ENCODE measurements at places on chromosomes 3 and 15. TPM values are rescaled to one million over a fixed set of nuclear protein-coding genes. Genes with fewer than 3 reads are reported as not detected.

The CPNE9 gene
- total RNA-seq = 0.10 TPM

The MAGEL2 gene
- not detected for total RNA-seq

The SNURF gene
- 10.8 TPM for total RNA-seq

The KNG1 gene
- total RNA-seq = not detected

The SERINC4 gene
- 0.10 TPM for total RNA-seq

The MORC1 gene
- total RNA-seq = not detected

The CTXN2 gene
- total RNA-seq = not detected

The ZPLD1 gene
- 0.08 TPM for total RNA-seq

The EOMES gene
- total RNA-seq = 1.4 TPM

The SOX2 gene
- 0.87 TPM for total RNA-seq

The NRG4 gene
- total RNA-seq = 1.1 TPM
